ENCODE measurements at places on chromosomes 5 and 9.

DNA sequence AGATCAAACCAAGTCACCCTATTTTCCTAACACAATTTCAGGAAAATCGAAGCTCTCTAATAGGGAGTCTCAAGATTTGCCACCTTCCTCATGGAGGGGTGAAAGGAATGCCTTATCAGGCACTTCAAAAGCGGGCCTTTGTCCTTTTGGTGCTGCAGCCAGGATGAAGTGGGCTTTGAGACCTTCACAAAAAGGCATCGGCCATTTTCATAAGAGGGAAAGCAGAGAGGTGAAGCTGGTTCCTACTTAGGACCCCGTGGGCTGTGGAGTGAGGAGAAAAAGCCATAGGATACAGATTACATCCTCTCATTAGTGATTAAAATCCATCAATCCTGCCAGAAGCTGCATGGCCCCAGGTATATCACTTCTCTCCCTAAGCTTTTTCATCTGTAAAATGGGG is 859 bp downstream of the CDKN2AIPNL start:
- DNase-seq, result no peak

DNA sequence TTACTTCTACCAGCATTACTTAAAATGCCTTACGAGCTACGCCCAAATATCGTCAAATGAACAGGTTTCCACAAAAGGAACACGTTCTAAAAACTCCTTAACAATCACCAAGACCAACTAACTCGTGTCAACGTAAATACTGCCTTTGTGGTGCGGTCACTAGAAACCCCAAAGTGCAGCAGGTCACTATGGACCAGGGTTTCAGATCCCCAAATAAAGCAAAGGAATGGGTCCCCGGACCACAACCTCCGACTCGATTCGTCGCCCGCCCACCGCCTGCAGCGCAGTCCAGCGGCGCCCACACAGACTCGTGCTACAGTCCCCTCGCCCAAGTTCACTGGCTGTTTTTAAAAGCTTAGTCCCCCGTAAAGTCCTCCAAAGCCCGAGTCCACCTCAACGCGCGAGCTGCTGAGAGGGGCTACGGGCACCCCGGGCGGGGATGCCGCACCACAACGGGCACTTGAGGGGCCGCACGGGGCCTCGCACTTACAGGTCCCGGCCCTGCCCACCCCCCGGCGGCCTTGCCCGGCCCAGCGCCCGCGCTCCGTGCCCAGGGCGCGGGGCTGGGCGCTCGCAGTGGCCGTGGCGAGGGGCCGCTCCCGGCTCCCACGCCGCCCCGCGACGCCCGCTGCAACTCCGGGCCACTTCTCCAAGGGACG is 1.1 kb downstream of the NFIB start:
- DNase-seq, result no peak

GRCh38 chr9:104750185-104750767 is 2.8 kb downstream of the NIPSNAP3A start:
- DNase-seq, result no peak

- no peak for DNase-seq
These were observed 26.5 kb downstream of the SMC5 start for GRCh38 chr9:70285246-70285645.

- DNase-seq, result no peak
These were observed 1770.8 kb upstream of the CDH9 start for GRCh38 chr5:28808967-28809810.

DNA sequence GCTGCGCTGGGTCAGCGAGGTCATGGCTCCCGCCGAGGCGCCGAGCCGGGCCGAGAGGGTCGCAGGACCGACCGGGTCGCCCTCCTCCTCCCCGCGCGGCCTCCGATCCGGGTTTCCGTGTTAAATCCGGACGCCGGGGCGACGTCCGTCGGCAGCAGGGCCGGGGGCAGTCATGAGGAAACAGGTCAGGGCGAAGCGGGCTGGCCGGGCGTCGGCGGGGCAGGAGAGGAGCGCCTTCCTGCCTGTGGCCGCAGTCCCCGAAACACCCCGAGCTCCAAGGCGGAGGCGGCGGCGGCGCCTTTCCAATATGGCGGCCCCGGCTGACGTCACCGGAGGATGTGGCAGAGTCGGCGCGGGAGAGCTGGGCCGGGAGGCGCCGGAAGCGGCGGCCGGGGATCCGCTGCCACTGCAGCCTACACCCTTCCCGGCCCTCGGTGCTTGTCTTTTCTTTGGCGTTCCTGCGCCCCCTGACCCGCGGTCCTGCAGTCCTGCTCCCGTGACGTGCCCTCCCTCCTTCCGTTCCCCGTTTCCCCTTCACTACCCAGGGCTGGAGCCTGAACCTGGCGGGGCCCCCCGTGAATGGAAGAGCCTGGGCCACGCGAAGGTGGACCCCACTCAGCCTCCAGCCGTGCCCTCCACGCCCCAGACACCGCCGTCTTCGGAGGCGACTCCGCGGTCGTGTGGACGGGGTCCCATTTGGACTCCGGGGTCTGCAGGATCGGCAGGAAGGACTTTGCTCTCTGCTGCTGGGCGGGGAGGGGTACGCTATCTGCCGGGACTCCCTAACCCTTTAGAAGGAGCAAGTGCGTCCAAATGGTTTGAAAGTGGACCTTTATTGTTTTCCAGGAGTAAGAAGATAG is at the start of gene GOLPH3:
TSS of gene GOLPH3 (minus strand) at position 309 of the 860 bp plus-strand sequence. CDS start at position 24, 285 bp downstream.
- DNase-seq, result peak; percentile 81

DNA sequence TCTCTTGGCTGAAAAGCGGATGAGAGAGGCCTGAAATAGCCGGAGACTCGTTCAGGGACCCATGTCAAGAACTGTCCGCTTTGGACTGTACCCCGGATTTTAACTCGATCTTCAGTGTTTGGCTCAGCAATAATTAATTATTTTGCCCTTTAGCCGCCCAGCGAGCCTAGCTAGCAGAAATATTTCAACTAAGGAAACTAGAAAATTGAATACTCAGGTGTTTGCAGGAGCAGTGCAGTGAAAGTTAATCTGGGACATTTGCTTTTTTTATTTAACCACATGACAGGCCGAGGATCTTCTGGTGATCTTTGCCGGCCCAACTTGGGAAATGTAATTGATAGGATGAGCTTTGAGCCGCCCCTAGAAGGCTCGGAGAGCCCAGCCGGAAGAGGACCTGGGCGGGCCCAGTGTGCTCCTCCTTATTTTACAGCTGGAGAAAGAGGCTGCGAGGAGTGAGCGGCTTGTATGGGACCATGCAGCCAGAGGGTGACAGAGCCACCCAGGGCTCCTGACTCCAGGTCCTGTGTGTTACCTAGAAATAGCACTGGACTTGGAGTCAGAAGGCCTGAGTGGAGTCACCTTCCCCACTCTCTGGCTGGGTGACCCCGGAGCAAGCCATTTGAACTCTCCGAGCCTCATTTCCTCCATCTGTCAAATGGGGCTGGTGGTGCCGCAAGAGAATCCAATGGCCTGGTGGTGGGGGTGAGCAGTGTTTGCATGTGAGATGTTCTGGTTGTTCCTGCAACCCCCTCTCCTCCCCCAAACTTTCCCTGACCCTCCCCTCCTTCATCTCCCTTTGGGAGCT is 2.4 kb downstream of the PPARGC1B start:
- DNase-seq, result no peak

DNA sequence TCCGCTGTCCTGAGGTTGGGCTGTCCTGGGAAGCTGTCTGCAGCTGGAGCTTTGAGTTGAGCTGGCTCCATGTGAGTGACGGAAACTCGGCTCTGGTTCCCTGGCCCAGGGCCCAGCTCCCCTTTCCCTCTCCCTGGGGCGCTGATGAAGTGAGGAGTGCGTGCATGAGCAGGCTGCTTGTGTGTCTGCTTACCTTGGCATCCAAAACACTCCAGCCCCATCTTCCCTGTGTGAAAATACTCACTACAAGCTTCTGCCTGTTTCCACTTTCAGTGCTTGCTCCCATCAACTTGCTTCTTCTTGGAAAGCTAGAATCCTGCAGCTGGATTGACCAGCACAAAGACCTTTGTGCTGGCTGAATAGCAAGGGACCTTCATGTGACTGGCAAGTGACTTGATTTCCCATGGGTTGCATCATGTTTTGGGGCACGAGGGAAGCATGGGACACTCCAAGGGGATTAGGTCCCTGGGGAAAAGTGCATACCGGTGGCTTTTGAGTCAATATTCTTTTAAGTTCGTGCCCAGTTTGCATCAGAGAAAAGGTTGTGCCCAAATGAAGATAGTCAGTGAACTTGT is 198.1 kb downstream of the GADD45G start:
- DNase-seq, result no peak

GRCh38 chr9:37293664-37294524 is 128.6 kb upstream of the GRHPR start:
- no peak for DNase-seq

DNA sequence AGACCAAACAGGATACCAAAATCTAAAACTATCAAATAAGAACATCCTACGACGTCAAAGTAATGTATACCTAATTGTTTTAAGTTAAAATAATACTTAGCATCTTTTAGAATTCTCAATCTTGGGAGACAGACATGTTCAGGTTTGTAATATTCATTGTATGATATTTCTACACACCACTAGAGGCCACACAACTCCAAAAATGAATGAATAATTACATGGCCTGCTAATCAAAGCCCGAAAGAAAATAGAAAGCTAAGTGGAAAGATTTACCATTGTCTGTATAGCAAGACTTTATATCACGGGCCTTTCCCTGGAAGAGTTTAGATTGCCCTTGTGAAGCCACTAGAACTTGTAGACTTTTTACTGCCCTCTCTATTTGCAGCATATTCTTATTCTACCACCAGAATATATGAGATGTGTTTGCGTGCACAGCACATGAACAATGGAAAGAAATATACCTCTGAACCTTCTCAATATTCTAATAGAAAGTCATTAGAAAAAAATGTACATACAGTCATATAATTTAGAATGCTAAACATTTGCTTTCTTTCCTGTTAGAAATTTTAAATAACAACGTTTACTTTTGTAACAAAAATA is 380.1 kb upstream of the NUDT12 start:
- no peak for DNase-seq

DNA sequence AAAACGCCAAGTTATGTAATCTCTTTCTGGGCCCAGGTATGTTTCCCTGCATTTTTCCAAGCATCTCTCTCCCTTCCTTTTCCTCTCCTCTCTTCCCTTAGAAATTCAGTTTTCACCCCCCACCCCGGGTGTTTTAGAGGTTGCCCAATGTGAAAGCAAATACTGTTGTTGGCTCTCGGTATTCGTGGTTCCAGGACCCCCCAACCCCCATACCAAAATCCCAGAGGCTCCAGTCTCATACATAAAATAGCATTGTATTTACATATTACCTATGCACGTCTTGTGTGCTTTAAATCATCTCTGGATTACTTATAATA is 48.8 kb downstream of the ACER2 start:
- no peak for DNase-seq

DNA sequence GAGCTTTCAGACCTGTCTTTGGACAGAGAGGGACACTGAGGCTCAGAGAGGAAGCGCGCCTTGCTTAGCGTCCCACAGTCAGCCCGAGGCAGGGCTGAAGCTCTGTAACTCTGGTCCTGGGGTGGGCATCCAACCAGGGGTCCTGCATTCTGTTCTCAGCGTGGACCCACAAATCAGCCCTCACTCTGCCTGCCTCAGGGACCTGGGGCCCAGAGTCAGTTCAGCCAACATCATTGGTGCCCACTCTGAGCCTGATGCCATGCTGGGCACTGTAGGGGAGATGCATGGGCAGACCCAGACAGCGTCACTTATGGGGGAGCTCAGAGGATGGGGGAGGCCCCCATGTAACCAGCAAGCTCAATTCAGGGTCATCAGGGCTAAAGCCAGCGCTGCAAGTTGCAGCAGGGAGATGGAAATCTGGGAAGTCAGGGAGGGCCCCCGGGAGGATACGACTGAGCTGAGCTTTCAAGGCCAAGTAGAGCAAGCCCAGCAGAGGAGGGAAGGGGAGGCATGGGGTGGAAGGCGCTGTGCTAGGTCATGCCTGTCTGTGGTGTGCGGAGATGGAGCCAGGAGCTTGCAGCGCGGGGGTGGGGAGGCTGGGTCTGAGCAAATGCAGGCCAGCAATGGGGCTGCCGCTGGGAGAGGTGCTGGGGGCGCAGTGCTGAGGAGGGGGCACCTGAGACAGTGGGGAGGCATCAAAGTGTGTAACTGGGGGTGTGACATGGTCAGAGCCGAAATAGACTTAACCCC is 21.1 kb downstream of the CORO2A start:
- no peak for DNase-seq

DNA sequence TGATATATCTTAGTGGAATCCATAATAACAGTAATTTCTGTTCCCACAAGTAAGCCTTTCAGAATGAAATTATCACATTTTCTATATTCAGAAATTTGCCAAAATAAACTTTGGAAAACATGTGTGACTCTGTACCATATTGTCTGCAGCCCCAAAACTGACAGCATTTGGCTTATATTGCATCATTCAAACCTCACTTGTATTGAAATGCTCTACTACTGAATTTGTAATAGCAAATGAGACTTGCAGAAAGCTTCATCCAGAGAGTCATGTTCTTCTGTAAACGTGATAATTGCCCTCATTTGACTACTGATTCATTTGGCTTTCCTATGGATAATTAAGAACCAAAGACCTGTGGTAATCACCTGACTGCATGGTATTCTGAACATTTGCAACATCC is 1249.5 kb upstream of the CDH18 start:
- DNase-seq, result no peak

- no peak for DNase-seq
These were observed 28.2 kb upstream of the DMAC1 start for GRCh38 chr9:7827792-7828191.

DNA sequence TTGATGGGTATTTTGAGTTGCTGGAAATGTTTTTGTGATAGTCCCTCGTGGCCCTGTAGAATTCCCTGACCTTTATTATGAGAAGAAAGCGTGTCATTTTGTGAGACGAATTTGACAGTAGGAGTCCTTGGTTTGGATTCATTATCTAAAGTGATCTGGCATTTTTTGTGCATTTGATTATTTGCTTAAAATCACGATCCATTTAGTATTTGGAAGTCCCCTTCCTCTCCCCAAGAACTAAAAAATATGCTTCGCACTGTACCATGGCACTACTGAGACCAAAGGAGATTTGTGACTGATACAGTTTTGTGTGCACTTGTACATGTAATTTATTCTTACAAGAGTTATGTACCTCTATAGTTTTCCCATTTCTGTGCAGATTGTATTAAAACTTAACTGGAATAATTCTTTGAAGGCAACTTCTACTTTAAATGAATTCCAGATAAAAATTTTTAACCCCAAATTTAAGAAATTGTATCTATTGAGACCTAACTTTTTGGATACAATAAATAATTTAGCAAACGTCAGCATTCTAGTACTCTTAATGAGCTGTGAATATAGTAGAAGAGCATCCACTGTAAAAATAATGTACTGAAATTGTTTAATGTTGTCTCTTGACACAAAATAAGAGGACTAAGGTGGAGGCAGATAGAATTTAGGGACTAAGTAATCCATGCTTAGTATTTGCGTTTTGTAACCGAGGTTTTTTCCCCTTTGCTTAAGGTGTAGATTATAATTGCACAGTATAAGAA is 2.1 kb downstream of the MAP3K1 start:
- DNase-seq, result no peak

All from NCI-H1436 (cell line).